NCI-H524 (cell line): ENCODE measurements at places on chromosomes 1 and 21.

DNA sequence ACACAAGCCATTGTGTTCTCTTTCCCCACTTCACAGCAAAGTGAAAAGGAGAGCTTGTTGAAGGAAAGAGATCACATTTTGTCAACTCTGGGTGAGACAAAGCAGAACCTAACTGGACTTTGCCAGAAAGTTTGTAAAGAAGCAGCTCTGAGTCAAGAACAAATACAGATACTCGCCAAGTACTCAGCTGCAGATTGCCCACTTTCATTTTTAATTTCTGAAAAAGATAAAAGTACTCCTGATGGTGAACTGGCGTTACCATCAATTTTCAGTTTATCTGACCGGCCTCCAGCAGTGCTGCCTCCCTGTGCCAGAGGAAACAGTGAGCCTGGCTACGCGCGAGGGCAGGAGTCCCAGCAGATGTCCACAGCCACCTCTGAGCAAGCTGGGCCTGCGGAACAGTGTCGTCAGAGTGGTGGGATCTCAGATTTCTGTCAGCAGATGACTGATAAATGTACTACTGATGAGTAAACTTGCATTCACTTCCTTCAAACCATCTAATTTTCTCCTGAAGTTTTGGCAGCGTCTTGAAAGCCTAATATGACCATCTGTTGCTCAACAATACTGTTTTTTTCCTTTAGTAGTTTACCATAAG is 43.7 kb downstream of the BACH1 start:
- DNase-seq: peak; percentile 31

DNA sequence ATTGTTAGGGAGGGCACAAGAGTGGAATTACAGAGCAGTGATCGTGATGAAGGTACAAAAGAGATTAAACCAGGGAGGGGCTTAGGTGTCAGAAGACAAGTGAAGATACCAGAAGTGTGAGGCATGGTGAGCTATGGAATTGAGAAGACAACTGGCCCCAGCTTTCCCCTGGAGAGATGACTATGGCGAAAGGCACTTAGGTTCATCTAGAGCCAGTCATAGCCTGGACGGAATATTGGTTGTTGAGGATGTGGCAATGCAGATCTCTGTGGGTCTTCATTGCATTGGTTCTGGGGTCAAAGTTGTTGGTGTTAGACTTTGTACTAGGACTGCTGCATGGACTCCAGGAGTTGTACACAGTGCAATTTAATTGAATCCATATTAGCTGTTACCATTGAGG is 115.7 kb downstream of the FASLG start:
- no peak for DNase-seq

GRCh38 chr1:223609977-223610376 is 55.5 kb downstream of the CAPN8 start:
- DNase-seq: no peak

DNA sequence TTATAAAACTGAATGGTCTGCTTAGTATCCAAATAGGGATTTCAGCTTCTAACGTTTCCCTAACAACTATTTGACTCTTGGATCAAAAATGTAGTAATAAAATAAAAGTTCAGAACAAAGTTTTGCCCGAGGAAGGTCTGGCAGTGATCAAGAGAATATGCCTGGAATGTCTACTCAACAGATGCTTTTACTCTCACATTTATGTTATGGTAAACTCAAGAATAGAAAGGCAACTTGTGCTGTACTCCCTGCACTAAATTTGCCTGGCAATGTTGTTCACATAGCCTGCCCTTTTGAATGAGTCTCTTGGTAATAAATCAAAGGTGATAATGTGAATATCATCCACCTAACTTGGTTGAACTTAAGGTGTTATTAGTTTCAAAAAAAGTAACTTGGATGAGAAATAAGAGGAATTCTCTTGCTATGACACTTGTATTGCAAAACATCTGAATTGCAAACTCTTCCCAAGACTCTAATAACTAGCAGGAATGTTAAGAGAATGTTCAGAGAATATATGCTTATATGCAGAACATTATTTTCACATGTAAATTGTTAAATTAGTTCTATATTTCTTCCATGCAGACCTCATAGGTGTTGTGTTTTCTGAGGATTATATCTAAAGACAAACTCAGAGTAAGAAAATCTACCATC is 215.8 kb downstream of the COL24A1 start:
- no peak for DNase-seq

DNA sequence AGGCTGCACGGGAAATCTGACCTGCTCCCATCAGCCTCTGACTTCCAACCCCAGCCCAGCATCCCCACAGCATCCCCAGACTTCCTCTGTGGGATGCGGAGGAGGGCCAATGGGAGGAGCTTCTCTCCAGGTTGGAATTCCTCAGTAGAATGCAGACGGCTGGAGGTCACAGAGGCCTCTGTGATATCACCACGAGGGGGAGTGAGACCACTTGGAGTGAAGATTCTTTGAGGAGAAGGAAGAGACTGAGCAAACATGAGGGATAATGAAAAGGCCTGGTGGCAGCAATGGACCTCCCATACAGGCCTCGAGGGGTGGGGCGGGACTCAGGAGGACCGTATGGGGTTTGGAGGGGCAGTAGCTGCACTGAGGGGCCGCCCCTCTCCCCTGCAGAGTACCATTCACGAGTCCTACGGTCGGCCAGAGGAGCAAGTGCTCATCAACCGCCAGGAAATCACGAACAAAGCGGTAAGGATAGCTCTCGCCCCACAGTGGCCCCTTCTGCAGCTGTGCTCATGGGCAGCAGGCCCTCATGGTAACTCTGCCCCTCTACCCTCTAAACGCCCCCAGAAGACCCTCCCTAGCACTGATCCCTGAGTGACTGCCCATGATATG is at the start of gene CATSPER4:
Gene CATSPER4, plus strand, starts transcription at position 230 of the 615 bp plus-strand sequence. Its CDS starts 26 bp downstream, at position 256.
- DNase-seq: peak; percentile 6

DNA sequence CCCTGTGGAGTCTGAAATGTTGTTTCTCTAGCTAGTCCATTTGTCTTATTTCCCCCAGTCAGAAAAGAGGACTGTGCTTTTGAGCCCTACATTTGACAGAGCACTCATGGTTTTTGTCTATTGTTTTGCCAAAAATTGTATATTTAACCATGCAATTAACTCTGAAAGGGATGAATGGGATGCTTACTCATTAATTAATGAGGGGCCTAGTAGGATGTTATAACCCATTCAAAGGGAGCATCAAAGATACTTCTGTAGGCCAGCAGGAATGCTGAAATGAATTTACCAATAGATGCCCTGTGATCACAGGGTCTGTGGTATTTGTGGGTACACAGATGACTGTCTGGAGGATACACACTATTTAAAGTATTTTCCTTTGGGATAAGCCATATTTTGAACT is 147.7 kb downstream of the FCRL5 start:
- no peak for DNase-seq

- DNase-seq: no peak
These were observed 50.6 kb downstream of the NPHP4 start for GRCh38 chr1:5941671-5942070.

GRCh38 chr1:42449256-42449655 is 6.6 kb downstream of the ZMYND12 start:
- no peak for DNase-seq

DNA sequence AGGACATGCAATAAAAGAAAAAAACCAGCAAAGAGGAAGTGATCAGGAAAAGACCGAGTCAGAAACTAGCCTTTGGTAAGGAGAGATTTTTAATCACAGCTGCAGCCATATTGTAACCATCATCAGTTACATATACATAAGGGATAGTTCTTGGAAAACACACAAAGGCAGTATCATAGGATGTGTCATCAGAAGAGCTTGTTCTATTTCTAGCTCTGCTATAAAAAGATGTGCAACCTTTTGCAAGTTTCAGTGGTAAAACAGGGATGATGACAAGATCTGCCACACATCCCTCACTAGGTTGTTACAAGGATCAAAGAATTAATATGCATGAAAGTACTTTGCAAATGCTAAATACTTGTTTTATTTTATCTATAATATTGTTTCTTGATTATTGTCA is 342.0 kb downstream of the VAV3 start:
- DNase-seq: no peak

DNA sequence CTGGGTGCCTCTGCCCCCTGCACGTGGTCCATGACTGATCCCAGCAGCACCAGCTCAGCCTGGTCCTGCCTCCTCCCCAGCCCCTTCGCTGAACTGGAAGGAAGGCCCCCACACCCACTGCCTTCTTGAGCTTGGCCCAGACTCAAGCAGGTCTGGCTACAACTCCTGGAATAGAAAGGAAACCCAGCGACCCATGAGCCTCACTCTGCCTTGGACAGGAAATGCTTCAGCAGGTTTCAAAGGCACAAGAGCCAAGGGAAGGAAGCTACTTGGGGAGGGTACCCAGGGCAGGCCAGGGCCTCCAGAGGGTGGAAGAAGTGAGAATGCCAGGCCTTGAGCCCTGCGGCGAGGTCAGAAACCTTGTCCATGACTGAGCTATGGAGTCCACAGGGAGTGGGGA is 35.9 kb upstream of the RD3 start:
- DNase-seq: no peak

- DNase-seq: peak; percentile 43
These were observed 610 bp downstream of the SCYL3 start for GRCh38 chr1:169892927-169893644.

- no peak for DNase-seq
These were observed 52.8 kb upstream of the IFFO2 start for GRCh38 chr1:19009126-19009881.
